ENCODE measurements at places on chromosomes 12 and 14. TPM values are rescaled to one million over a fixed set of nuclear protein-coding genes. Genes with fewer than 3 reads are reported as not detected.

The ZNF605 gene
- total RNA-seq: 5.3 TPM

The RCOR1 gene
- total RNA-seq: 20.5 TPM

DNA sequence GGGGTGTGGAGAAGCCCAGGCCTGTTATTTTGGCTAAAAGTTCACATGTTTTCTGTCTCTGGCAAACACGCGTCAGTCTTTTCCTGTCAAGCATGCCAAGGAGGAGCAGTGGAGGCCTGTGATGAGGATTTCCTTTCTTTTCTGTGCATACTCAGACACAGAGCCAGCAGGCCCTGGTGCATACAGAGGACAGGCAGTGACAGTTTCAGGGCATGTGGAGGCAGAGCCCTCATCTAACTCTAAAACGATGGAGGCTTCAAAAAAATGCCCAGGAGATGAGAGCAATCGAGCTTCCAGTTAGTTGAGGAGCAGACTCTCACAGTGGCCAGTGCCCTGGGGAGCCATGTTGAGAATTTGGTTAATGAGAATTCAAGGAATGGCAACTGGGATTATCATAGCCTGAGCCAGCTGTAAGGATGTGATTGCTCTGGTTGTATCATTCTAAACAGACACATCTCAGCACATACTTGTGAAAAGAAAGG lies 66.5 kb downstream of the TRAFD1 start:
- no peak for DNase-seq

- DNase-seq: no peak
Measured at GRCh38 chr14:21098892-21099595, 589 bp upstream of the ZNF219 start.

DNA sequence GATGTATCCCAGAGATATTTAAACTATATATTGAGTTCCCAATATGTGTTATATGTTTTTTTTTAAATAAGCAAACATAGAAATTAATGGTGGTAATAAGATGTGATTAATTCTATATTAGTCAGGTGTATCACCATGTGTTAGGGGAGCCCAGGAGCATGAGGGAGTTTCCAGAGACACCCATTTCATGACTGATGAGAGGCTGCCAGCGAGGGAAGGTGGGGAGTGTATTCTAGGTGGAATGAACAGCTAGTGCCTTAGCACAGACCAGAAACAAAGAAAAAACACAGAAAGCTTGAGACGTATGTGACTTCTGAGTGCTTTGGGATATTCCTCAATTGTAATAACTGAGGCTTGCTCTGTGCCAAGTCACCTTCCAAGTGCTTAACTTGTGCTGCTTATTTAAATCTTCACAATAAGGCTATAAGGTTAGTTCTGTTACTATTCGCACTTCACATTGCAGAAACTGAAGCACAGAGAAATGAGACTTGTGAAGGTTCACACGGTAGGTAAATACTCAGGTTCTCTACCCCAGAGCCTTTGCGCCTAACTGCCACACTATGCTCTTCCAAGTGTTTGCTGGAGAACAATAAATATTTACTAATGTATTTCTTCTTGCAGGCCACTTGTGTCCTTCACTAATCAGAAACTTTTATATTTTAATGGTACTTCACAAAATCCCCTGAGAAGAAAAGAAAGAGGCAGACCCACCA lies 17.9 kb upstream of the MGP start:
- DNase-seq: no peak
